Lung microvascular endothelial cell (primary cell): ENCODE measurements at places on chromosomes 3 and 15. TPM values are rescaled to one million over a fixed set of nuclear protein-coding genes. Genes with fewer than 3 reads are reported as not detected.
A peak's percentile ranks its signal among the peaks of the same experiment; 100 is the strongest.

- peak; percentile 37 for DNase-seq
Observed at GRCh38 chr3:100260081-100260684, 609 bp upstream of the TBC1D23 start.

TJP1 gene
- 68.1 and 69.7 TPM in 2 replicates for total RNA-seq

DNA sequence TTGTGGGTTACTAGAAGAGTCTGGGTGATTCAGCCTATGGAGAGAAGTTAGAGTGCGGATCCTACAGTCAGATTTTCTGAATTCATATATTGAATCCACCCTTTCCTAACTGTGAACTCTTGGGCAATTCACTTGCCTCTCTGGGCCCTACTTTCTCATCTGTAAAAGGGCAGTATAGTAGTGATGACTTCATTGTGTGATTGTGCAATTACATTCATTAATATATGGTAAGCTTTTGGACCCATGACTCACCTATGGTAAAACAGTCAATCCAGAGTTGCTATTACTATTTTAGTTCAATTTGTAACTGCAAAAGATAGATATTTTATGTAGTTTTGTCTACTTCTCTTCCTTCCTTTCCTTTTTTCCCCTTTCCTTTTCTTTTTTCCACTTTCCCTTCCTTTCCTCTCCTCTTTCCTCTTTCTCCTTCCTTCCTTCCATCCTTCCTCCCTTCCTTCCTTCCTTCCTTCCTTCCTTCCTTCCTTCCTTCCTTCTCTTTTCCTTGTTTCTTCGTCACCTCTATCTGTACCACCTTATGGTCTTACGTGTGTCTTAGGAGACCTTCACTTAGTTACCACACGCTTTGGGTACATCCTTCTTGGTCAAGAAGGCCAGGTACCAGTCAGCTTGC, 37.0 kb downstream of the GMNC start:
- no peak for DNase-seq

CPNE9 gene
- under 0.01 TPM in 1 of 2 replicates, not detected in the other for total RNA-seq

WDR93 gene
- not detected in 2 replicates for total RNA-seq

GRCh38 chr3:102480139-102480538, 45.3 kb downstream of the ZPLD1 start:
- DNase-seq, result no peak

EIF1B gene
- total RNA-seq, result 11.1 and 13.3 TPM in 2 replicates

DNA sequence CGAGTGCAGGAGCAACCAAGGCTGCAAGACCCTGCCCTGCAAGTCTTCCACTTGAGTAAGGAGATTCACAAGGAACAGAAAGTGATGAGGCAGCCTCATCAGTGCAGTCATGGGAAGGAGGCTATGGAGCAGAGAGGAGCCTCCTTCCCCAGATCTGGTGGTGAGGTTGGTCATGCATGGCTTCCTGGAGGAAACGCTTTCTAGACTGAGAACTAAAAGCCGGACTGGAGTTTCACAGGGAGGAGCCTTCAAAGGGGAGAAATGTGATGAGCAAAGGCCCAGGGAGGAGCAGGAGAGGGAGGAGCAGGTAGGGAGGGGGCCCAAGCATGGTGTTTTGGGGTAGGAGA, 139.9 kb downstream of the SRGAP3 start:
- DNase-seq, result no peak

RLBP1 gene
- total RNA-seq, result not detected in 2 replicates

GRCh38 chr15:91022832-91023129, 387 bp upstream of the VPS33B start:
- DNase-seq, result no peak

FSIP1 gene
- total RNA-seq, result 0.40 and 0.44 TPM in 2 replicates

GRCh38 chr3:9204253-9204992, 45.0 kb downstream of the SRGAP3 start:
- DNase-seq, result no peak

AGTR1 gene
- not detected in 2 replicates for total RNA-seq

MCCC1 gene
- total RNA-seq, result 19.0 and 20.3 TPM in 2 replicates

DNA sequence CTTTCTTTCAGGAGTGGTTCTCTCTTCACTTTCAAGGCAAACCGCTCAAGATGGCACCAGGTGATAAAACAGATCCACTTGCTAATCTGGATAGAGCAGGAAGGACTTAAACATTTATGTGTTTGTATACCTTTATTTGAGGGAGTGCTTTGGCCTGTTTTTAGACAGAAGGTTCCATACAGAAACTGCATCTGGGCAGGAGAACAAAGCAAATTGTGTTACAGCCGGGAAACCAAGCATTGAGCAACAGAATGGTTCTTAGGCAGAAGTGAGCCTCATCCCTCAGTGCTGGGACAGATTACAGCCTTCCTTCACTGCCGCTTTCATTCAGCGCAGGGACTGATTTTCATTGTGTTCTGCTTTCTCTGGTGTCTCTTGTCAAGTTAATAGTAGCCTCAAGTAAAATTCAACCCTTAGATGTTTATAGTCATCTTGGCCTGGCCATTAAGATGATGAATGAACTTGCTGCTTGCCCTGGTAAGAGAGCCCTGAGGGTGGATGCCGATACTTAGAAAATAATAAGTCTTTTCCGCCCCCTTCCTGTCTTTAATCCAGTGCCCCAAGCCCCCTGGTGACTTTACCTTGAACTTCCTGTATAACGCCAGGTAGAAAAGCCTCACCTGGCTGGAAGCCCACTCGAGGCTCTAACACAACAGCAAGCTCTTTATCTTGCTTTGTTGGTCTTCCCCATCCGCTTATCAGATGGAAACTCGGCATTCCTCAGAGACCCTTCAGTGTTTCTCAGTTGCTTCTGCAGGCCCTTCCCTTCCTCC, 168.0 kb upstream of the CTDSPL start:
- no peak for DNase-seq

GRCh38 chr3:189013224-189013888, 158.4 kb upstream of the TPRG1 start:
- DNase-seq, result no peak

GPR156 gene
- not detected in 2 replicates for total RNA-seq

GRCh38 chr3:195115600-195116406, 155.2 kb downstream of the XXYLT1 start:
- DNase-seq, result no peak

DNA sequence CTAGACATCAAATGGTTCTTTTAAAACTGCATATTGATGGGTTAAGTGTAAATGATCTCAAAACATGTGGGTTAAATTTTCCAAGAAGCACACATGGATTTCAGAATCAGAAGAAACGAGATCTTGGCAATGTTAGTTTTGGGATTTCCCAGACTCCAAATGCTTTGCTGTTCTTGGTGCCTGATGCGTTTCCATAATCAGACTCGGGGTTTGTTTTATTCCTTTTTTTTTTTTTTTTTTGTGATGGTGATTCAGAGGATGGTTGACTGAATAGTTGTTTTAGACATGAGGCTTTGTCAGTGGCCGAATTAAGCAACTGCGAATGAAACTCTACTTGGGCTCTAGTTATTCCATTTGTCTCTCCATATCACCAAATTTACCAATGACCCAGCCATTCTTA, 52.2 kb upstream of the FAM98B start:
- DNase-seq, result no peak
